ENCODE measurements at places on chromosomes 3 and 15. TPM values are rescaled to one million over a fixed set of nuclear protein-coding genes. Genes with fewer than 3 reads are reported as not detected.

The DOCK3 gene
- 10.0 TPM for total RNA-seq

The SLC24A5 gene
- total RNA-seq, result not detected

The NR2F2 gene
- total RNA-seq, result 85.8 TPM

- ATAC-seq, result no peak
These were observed 81.4 kb downstream of the CHRD start for GRCh38 chr3:184461219-184461618.

GRCh38 chr3:171444001-171444690, 16.1 kb downstream of the TNIK start:
- no peak for ATAC-seq

DNA sequence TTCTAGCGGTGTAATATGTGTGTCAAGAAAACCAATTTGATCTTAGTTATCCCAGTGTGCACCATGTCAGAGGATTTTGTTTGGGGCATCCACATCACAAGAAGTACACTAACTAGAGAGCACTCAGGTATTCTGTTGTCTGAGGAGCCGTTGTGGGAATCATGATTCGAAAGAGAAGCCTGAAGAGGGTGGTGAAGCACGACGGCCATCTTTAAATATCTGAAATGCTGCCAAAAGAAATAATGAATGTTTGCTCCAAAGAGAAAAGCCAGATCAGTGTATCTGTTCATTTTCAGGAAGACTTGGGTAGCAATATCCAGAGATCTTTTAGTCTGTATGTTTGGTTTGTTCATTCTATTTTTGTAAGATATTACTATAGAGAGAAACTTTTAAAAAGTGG, 180.7 kb downstream of the KLHL25 start:
- no peak for ATAC-seq

GRCh38 chr3:71258116-71258515, 325.4 kb downstream of the FOXP1 start:
- no peak for ATAC-seq

DNA sequence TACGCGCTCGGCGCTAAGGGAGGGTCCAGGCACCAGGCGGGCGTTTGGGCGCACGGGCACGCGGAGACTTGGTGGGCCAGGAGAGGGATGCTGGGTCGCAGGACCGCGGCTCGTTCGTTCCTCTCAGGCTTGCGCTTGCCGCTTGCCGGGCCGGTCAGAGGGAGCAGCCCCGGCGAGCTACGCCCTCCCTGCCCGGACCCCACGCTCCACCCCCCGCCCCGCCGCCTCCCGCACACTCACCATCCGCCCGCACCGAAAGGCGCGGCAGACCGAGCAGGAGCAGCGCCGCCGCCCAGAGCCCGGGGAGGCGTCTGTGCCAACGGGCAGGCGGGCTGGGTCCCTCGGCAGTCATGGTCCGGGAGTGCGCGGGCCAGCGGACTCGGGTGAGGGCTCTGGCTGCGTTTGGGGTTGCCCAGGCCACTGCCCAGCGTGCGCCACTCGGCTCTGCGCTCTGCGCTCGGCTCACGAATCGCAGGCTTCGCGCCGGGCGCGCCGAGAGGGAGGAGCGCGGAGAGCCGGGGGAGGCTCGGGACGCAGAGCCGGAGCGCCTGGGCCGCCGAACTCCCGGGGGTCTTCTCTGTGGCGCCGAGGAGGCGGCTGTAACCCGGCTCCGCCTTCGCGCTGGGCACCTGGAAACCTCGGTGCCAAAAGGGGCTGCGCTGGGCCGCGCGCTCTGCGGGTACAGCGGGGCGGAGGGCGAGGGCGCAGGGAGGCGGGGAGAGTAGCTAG, at the start of gene SUSD5:
TSS of gene SUSD5 (minus strand) at position 365 of the 729 bp plus-strand sequence. CDS start at position 352, 13 bp downstream.
- no peak for ATAC-seq

The IQCB1 gene
- 10.0 TPM for total RNA-seq

DNA sequence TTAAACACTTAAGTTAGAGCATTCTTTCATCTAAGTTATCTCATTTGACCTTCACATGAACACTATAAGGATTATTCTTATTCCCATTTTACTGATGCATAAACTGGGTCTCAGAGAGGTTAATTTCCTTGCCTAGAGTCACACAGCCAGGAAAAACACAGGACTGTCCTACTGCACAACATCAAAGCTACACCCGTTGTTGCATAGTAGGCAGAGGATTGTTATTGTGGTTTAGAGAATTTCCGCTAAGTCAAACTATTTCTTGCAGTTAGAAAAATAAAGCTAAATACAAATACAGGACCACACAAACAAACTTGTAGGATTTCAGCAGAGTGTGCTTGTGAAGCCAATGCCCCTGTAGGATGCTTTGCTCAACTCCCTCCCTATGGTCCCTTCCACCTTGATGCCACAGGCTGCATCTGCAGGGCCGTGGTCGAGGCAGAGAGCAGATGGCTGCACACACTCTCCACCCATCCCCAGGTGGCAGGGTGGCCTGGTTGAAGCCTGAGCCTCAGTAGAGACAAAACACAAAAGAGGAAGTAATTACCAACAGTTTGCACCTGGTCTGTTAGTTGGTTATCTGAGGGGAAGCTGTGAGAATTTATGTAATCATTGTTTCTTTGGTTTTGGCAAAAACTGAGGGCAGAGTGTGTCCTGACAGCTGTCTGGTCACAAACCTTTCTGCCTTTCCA, 41.1 kb upstream of the SKOR1 start:
- no peak for ATAC-seq

DNA sequence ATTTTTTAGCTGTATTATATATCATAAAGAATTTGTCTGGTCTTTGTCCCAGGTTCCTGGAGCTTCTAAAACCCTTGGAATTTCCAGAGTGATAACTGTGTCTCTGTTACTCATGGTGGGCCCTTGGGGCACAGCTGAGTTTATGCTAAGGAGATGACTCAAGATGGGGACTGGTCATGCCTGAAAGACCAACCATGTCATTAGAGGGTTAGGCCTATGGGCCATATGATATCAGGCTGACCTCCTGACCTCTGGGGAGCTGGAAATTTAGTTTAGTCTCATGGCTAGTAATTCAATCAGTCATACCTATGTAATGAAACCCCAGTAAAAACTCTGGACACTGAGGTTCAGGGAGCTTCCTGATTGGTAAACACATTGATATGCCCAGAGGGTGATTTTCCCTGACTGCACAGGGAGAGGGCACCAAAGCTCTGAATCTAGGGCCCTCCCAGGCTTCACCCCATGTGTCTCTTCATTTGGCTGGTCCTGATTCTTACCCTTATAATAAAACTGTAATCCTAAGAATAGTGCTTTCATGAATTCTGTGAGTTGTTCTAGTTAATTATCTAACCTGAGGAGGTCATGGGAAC, 69.6 kb downstream of the EEFSEC start:
- ATAC-seq, result no peak

DNA sequence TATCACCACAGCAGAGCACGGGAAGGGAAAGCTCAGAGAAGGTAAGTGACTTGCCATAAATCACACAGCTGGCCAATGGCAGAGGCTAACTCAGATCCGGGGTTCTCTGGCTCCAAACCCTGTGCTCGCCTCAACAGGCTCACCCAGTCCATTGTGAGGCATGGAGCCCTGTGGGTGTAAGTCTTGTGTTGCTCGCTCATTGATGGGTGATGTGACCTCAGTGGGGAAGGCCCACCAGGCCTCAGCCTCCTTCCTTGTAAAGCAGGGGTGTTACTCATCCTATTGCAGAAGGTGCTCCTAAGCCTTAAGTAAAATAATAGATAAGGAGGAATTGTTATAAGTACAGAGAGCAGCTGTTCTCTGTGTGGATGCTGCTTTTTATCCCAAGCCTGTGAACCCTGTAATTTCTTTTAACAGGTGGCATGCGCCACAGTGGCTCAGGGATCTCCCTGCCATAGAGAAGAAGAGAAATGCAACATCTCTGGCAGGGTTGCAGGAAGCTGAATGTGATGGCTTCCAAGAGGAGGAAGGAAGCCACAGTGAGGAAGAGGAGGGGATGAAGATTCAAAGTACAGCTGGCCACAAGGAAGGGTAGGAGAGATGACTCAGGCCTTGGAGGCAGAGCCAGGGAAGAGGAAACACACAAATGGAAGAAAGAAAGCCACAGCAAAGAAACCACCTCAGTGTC, 30.9 kb upstream of the SPSB4 start:
- ATAC-seq, result no peak

The AADACL2 gene
- total RNA-seq, result not detected

DNA sequence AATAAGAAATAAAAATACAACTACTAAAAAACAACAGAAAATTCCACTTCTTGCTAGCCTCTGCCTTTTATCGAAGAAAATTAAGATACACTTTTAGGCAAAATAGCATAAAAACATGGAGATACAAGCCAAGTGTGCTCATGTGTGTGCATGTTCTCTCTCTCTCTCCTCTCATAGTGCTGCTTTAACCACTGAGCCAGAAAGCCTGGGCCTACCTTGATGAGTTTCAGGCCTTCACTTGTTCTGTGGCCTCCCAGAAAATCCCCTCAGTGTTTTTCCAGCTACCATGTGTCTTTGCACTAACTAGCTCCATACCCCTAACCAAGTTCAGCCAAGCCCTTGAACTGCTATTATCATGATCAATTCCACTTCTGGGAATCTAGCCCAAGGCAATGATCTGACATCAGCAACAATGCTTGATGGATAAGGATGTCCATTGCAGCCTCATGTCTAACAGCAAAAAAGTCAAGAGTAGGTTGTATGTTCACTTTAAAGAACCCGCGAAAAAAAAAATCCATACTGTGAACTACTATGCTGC, 18.1 kb downstream of the CYP11A1 start:
- ATAC-seq, result no peak

The ITGA11 gene
- total RNA-seq, result 3.8 TPM

GRCh38 chr3:132135628-132136333, 101.0 kb upstream of the CPNE4 start:
- ATAC-seq, result no peak

DNA sequence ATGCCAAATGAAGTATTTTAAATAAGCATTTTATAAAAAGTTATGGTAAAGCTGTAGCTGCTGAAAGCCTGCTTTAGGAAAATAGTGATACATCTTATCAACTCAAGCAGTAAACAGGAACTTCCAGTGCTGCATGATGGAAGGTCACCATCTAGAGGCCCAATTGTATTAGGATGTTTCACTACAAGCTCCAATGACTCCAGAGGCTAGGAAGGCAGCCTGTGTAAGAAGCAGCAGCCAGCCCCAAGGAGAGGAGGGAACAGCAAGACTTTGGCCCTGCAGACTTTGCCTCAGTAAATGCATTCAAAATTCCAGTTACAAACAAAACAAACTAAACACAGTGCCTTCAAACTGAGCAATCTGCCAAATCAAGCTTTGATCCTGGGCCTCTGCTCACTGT, 32.1 kb downstream of the ILDR1 start:
- ATAC-seq, result no peak

The PCNP gene
- 159 TPM for total RNA-seq

The WDR53 gene
- 3.3 TPM for total RNA-seq

- peak; percentile 89 for ATAC-seq
These were observed 20.0 kb downstream of the RIOX2 start for GRCh38 chr3:97952280-97952679.

DNA sequence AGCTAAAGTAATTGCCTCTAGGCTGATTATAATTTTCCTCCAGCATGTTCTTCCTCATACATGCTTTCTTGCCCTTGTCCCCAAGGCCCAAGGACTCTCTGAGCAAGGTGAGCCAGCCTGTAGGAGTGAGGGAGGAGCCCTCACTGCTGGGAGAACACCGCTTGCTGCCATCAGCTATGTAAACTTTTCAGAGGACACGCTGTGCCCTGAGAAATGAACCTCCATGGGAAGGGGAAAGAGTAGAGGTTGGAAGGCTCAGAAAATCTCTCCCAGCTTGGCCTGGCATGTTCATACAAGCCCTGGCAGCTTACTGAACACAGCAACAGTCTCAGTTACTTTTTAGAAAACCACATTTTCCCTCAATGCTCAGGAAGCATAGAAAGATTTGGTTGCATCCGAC, 103.0 kb upstream of the SLC24A5 start:
- no peak for ATAC-seq

The TM2D3 gene
- total RNA-seq, result 49.5 TPM

DNA sequence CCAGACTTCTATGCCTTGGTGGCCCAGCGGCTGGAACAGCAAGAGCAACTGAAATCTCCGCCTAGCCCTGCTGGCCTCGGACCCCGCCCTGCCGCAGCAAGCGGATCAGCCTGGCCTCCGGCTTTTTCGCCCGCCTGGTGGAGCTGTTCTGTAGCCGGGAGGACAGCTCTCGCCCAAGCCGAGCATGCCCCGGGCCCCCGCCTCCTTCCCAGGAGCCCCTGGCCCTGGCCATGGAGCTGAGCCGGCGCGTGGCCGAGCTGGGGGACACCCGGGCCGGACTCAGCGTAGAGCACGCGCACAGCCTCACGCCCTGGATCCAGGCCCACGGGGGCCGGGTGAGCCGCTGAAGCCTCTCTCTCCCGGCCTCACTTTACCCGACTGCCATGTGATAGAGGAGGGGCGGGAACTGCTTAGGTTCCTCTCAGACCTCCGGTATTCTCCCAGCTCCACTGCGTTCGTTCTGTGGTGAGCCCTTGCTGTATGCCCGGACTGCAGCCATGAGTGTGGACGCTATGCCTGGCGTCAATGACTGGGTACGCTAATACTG, 24.1 kb upstream of the MRPL3 start:
- peak; percentile 50 for ATAC-seq

DNA sequence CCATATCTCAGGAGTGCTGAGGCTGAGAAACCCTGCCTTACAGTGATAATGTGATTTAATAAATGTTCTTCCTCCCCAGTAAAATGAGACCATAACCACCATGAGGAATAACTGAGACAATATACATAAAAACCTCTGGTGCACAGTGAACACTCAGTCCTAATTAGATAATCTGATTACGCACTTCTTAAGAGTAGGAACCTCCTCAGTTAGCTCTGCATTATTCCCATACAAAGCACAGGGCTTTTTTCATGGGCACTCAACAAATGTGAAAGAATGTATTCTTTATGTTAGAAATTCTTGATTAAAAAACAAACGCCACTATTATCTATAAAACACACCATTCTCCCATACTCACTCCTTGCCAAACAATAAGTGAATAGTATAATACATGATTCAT, 97.0 kb downstream of the TNIK start:
- no peak for ATAC-seq

Data from gastroesophageal sphincter (tissue), 4 donors.